Activated CD4-positive, alpha-beta memory T cell treated with anti-CD3 and anti-CD28 coated beads for 36 hours (primary cell): ENCODE measurements at places on chromosomes 7 and 10.

GRCh38 chr7:92057375-92057774, 76.9 kb downstream of the CYP51A1 start:
- DNase-seq, result no peak

DNA sequence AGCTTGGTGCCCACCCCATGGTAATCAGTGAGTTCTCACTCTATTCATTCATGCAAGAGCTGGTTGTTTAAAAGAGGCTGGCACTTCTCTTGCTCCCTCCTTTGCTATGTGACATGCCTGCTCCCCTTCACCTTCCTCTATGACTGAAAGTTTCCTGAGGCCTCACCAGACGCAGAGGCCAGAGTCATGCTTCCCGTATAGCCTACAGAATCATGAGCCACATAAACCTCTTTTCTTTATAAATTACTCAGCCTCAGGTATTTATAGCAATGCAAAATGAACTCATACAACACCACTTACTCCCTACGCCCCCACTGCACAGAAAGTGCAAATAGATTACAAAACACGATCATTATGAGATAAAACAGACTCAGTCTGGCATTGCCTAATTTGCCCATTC, 39.0 kb downstream of the SEC61G start:
- DNase-seq, result no peak

DNA sequence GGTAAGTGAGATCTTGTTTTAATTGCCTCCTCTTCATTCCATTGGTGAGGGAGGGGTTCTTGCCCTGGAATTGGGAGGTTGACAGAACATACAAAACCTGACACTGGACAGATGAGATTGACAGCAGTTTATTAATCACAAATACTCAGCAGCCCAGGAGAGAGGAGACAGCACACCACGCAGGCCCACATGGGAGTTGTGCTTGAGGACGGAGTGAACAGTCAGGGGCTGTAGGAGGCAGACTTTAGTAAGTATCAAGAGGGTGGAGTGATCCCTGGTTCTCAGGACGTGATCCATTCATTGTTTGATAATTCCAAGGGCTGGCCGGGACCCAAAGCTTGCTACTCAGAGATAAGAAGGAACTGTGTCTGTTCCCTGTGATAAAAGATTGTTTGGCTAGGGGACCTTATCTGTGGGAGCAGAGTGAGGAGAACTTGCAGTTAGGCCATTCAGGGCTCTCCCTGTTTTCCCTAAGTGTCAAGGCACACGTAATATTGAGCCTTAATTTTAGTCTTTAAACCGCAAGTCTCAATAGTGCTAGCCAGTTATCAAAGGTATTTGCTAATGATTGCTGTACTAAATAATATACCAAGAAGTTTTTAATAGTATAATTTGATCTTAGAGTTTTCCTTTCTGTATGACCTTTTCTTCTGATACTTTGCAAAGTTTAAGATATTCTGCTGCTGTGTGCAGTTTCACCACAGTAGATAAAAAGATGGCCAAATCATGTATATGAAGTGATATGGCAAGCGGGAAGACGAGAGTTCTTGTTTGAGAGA, 14.5 kb downstream of the CAPZA2 start:
- DNase-seq, result no peak

GRCh38 chr7:157613575-157614322, 276.9 kb downstream of the DNAJB6 start:
- no peak for DNase-seq

GRCh38 chr7:55252386-55252785, 112.8 kb upstream of the LANCL2 start:
- no peak for DNase-seq

GRCh38 chr7:30251708-30252329, 32.6 kb upstream of the ZNRF2 start:
- DNase-seq, result no peak

DNA sequence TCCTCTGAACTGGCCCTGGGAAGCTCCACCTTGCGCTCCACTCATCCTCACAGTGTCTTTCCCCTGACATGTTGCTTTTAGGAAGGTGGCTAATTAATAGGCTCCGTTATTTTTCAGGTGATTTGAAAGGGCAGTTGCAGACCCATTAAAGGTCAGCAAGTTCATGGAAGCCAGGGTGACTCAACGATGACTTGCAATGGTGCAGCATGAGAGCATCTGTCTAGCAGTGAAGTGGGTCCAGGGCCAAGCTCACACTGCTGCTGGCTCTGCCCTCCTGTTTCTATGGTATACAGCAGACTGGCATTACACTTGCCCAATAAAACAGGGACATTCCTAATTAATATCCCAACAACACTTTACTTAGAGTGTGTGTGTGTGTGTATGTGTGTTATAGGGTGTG, 68.8 kb upstream of the WDR11 start:
- no peak for DNase-seq

- no peak for DNase-seq
Observed at GRCh38 chr7:33534833-33535232, 370.5 kb upstream of the BMPER start.

GRCh38 chr10:49353026-49353894, 42.6 kb downstream of the DRGX start:
- DNase-seq, result no peak

DNA sequence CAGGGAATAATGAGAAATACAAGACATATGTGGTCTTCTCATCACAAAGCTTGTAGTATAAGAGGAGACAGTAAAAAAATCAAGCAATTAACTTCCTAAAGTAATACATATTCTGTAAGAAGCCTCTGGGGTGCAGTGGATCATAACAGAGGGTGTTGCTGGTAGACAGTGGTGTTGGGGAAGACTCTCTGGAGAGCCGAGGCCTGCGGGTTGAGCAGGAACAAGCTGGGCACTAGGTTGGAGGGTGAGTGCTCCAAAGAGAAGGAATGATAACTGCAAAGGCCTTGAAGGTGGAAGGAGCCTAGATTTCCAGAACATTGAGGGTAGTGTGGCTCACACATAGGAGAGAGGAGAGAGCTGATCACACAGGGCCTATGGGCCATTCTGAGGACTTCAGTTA, 1.5 kb downstream of the GIMAP4 start:
- no peak for DNase-seq

GRCh38 chr10:122495406-122496340, 34.3 kb downstream of the HTRA1 start:
- DNase-seq, result peak; percentile 26

DNA sequence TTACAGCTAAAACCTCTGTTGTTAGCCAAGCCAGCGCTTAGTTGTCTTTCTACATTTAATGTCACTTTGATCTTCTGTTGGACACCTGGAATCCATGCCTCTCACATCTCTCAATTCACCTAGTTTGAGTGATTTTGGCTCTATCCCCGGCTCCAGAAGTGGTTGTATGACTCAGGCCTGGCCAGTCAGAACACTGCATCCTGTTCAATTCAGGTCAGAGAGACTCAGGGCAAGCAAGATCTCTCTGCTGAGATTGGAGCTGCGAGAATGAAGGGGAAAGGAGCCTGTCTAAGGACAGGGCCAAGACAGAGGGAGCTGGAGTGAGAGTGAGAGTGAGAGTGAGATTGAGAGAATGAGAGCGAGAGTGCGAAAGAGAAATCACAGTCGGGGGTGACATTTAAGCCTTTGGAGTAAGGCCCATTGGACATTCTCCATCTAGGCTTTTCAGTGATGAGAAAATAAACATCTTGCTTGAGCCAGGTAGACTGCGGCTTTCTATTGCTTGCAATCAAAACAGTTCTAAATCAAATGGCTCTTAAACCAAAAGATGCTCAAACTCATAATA, 83.3 kb upstream of the DYNC1I1 start:
- no peak for DNase-seq

DNA sequence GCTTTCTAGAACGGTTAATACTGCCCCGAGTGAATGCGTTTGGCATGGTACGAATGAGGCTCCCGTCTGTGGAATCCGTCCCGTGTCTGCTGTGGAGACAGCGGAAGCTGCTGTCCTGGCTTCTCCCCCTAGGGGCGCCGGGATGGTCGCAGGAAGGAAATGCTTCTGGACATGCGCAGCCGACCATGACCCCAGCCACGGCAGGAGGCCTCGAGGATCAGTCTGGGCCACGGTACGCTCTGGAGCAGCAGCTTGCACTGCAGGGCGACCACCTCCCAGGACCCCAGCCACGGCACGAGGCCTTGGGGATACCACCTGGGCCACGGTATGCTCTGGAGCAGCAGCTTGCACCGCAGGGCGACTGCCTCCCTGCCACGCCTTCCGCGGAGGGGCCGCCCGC, 107.9 kb downstream of the CYTH3 start:
- no peak for DNase-seq

GRCh38 chr7:130845581-130846085, 111.6 kb upstream of the KLF14 start:
- DNase-seq, result no peak

- no peak for DNase-seq
Observed at GRCh38 chr10:44385026-44385695, at the start of gene CXCL12. TSS of gene CXCL12 (minus strand) at chr10:44385097. CDS start at chr10:44385005, 92 bp downstream.

DNA sequence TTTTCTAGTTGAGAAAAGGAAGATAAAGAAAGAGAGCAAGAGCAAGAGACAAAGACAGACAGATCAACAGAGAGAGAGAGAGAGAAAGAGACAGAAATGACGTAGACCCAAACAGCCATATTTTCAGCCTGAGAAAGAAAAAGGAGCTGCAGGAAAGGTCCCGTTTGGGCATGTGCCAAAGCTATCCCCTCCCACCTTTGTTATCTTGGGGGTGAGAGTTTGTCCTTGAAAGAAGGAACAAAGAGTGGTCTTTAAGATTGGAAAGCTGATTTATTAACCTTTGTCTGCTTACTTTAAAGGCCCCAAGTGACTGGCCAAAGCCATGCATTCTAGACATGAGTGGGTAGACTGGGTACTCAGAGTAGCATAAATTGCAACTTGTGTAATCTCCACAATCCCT, 98.2 kb downstream of the AOAH start:
- no peak for DNase-seq

GRCh38 chr10:24989867-24990266, 26.1 kb downstream of the ENKUR start:
- no peak for DNase-seq

- no peak for DNase-seq
Observed at GRCh38 chr7:25389489-25390106, 161.3 kb upstream of the NPVF start.

DNA sequence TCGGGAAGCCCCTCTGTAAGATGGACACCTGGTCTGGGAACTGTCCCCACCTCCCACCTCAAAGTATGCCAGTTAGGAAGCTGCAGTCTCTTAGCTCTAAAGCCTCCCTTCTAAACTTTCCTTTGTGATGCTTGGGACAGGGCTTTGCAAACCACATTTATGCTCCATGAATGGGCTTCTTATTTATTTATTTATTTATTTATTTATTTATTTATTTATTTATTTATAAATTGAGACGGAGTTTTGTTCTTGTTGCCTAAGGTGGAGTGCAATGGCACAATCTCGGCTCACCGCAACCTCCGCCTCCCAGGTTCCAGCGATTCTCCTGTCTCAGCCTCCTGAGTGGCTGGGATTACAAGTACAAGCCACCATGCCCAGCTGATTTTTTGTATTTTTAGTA, 1009.4 kb downstream of the TYW1 start:
- DNase-seq, result no peak

DNA sequence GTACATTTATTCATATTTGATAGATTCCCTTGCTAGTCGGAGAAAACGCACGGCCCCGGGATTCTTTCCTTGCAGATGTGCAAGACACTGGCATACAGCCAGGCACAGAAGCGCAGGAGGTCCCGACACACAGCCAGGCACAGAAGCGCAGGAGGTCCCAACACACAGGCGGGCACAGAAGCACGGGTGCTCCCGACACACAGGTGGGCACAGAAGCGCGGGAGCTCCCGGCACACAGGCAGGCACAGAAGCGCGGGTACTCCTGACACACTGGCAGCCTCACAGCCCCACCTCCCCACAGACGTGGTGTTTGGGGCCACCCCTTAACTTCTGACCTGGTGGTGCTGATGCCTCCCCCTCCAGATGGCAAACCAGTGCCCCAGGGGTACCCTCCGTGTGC, 237.3 kb downstream of the ZMYND11 start:
- DNase-seq, result no peak

DNA sequence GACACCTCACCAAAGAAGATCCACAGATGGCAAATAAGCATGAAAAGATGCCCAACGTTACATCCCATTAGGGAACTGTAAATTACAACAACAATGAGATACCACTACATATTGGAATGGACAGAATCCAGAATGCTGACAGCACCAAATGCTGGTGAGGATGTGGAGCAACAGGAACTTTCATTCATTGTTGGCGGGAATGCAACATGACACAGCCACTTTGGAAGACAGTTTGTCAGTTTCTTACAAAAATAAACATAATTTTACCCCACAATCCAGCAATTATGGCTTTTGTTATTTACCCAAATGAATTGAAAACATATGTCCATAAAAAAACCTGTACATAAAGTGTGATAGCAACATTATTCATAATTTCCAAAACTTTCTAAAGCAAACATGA, 176.8 kb downstream of the C7orf25 start:
- no peak for DNase-seq

DNA sequence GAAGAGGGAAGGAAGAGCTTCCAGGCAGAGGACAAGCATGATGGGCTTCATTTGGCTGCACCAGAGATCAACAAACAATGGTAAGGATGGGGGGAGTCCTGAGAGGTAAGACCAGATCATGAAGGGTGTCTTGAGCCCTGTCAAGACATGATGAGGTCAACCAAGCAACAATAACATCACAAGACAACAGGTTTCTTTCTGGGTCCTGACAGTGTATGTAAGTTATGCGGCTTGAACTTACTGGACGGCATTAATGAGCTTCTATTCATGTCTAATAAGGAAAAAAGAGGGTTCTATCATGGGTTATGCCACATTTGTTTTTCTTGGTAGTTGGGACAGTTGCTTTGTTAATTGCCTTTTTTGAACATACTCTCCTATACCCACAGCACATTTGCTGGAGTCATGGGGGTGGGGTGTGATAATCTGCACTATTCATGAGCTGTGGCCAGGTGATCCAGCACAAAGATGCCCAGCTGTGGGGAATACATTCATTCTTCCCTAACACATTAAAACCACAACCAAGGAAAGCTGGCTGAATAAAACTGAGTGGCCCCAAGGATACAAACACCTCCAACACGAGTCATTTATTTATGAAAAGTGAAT, 168.8 kb upstream of the KLF14 start:
- DNase-seq, result no peak

GRCh38 chr7:33716581-33717477, 188.5 kb upstream of the BMPER start:
- DNase-seq, result no peak

DNA sequence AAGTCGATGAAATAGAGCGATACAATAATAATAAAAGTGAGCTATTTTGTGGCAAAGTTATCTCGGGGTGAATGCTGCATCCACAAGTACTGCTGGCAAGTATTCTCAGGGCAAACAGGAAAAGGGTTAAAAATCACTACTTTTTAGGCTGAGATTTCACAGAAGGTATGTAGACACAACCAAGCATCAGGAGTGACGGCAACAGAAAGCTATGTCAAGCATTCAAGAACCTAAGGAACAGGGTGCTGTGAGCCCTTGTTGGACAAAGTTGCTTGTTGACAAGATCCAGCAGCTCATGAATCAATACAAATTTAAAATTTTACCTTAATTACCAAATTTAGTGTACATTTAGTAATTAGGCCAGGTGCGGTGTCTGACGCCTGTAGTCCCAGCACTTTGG, 41.2 kb upstream of the C1QL3 start:
- no peak for DNase-seq

- DNase-seq, result no peak
Observed at GRCh38 chr7:116354546-116355423, 144.4 kb downstream of the TES start.
